Esophagus muscularis mucosa (tissue), 4 donors: ENCODE measurements at places on chromosomes 6 and 20. TPM values are rescaled to one million over a fixed set of nuclear protein-coding genes. Genes with fewer than 3 reads are reported as not detected.
A peak's percentile ranks its signal among the peaks of the same experiment; 100 is the strongest.

- H3K27ac ChIP-seq: no peak overlapping the region
- no peaks in the 10 kb centered on the region for H3K27me3 ChIP-seq
- H3K4me1 ChIP-seq: peaks cover 20% of the 10 kb centered on the region
- H3K36me3 ChIP-seq: no peaks in the 10 kb centered on the region
- no peak for DNase-seq
- no peak overlapping the region for H3K4me3 ChIP-seq
Observed at GRCh38 chr6:12528581-12529363, 187.8 kb upstream of the PHACTR1 start.

- peak overlapping the region; percentile 79 for H3K27ac ChIP-seq
- no peak for DNase-seq
- no peaks in the 10 kb centered on the region for H3K27me3 ChIP-seq
- no peaks in the 10 kb centered on the region for H3K36me3 ChIP-seq
- H3K4me1 ChIP-seq: peaks cover 39% of the 10 kb centered on the region
Observed at GRCh38 chr20:36865076-36865860, 10.7 kb upstream of the TLDC2 start.

GRCh38 chr6:24460966-24461365, 28.4 kb downstream of the GPLD1 start:
- H3K27me3 ChIP-seq: no peaks in the 10 kb centered on the region
- H3K36me3 ChIP-seq: no peaks in the 10 kb centered on the region
- DNase-seq: peak; percentile 64
- H3K27ac ChIP-seq: no peak overlapping the region
- no peaks in the 10 kb centered on the region for H3K4me1 ChIP-seq

Gene CLPSL1
- not detected for total RNA-seq

DNA sequence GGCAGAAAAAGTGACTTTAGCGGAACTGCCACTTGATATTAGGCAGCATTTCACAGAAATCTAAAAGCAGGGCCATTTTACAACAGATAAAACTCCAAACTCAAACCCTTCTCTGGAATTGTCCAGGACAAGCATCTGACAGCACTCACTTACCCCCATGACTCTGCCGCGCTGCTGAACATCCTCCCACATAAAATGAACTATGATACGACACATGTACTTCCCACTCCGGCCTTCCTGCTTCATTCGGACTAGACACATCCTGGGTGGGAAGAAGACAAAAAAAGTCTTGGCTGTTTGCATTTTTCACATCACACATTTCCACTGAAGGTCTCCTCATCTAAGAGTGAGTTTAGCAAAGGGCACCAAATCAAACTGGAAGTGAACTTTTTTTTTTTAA, 54.8 kb upstream of the FAM83C start:
- no peak for DNase-seq
- no peak overlapping the region for H3K27ac ChIP-seq
- H3K36me3 ChIP-seq: peaks cover 58% of the 10 kb centered on the region
- no peaks in the 10 kb centered on the region for H3K27me3 ChIP-seq
- H3K4me1 ChIP-seq: peaks cover 2% of the 10 kb centered on the region
- no peak overlapping the region for H3K4me3 ChIP-seq

- no peaks in the 10 kb centered on the region for H3K27me3 ChIP-seq
- H3K27ac ChIP-seq: no peak overlapping the region
- H3K36me3 ChIP-seq: no peaks in the 10 kb centered on the region
- no peaks in the 10 kb centered on the region for H3K4me1 ChIP-seq
Observed at GRCh38 chr6:133730881-133731280, 158.0 kb upstream of the TCF21 start.

- H3K27me3 ChIP-seq: no peaks in the 10 kb centered on the region
- H3K36me3 ChIP-seq: no peaks in the 10 kb centered on the region
- no peak overlapping the region for H3K4me3 ChIP-seq
- H3K27ac ChIP-seq: no peak overlapping the region
Observed at GRCh38 chr6:133341607-133342158, 100.5 kb downstream of the EYA4 start.

DNA sequence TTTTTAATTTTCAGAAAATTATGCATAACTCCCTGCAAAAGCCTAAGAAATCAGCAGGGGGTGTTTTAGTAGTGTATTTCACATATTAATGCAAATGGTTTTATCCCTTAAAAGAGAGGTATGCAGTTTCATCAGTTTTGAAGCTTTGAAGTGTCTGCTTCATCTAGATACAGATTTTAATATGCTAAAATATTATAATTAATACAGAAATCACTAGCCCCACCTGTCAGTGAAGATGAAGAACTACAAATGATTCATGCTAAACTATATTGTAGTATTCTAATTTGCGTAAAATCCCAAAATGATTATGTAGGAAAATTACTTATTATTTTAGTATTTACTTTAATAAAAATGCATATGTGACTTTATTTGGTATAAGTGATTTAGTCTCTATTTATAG, 2.9 kb upstream of the TFB1M start:
- no peak overlapping the region for H3K27ac ChIP-seq
- H3K4me3 ChIP-seq: no peak overlapping the region
- no peaks in the 10 kb centered on the region for H3K27me3 ChIP-seq
- no peaks in the 10 kb centered on the region for H3K36me3 ChIP-seq
- peaks cover 5% of the 10 kb centered on the region for H3K4me1 ChIP-seq
- no peak for DNase-seq

DNA sequence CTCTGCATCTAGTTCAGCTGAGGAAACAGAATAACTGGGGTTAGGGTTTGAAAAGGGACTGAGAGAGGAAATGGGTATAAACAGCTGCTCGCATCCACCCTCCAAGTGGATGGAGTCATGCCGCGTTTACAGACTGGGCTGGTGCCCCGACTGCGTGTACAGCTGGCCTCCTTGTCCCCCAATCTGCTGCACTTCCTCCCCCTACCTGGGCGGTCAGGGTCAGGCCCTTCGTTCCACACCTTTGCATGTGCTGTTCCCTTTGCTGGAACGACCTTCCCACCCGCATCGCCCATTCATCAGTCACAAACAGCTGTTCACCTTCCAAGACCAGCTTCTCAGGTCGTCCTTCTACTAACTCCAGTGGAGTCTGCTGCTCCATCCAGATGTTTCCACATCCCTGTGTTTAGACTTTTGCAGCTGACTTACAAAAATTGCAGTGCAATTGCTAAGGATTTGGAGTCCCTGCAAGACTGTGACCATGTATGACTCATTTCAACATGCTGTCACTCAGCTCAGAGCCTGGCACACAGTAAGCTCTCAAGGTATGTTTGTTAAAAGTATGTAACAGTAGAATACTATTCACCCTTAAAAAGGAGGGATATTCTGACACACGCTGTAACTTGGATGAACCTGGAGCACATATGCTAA, 129.3 kb downstream of the DTNBP1 start:
- H3K4me3 ChIP-seq: no peak overlapping the region
- H3K27ac ChIP-seq: no peak overlapping the region
- H3K4me1 ChIP-seq: peaks cover 13% of the 10 kb centered on the region
- no peaks in the 10 kb centered on the region for H3K27me3 ChIP-seq
- peaks cover 32% of the 10 kb centered on the region for H3K36me3 ChIP-seq

- no peak overlapping the region for H3K4me3 ChIP-seq
- no peaks in the 10 kb centered on the region for H3K36me3 ChIP-seq
- DNase-seq: no peak
- H3K27me3 ChIP-seq: no peaks in the 10 kb centered on the region
- no peaks in the 10 kb centered on the region for H3K4me1 ChIP-seq
Observed at GRCh38 chr6:161921602-161922395, 647.9 kb upstream of the AGPAT4 start.

Gene CSE1L
- 33.8 TPM for total RNA-seq

Gene CYB5R4
- 9.7 TPM for total RNA-seq

GRCh38 chr6:118537574-118537973, 10.5 kb upstream of the PLN start:
- no peaks in the 10 kb centered on the region for H3K27me3 ChIP-seq
- H3K4me3 ChIP-seq: no peak overlapping the region
- H3K27ac ChIP-seq: peak overlapping the region; percentile 39
- no peaks in the 10 kb centered on the region for H3K36me3 ChIP-seq
- peaks cover 17% of the 10 kb centered on the region for H3K4me1 ChIP-seq

Gene ULBP3
- not detected for total RNA-seq

Gene ACTL10
- 2.5 TPM for total RNA-seq

- DNase-seq: no peak
- H3K36me3 ChIP-seq: no peaks in the 10 kb centered on the region
- no peak overlapping the region for H3K27ac ChIP-seq
- H3K27me3 ChIP-seq: no peaks in the 10 kb centered on the region
- H3K4me3 ChIP-seq: no peak overlapping the region
Observed at GRCh38 chr6:143394389-143394788, 56.1 kb downstream of the ADAT2 start.

DNA sequence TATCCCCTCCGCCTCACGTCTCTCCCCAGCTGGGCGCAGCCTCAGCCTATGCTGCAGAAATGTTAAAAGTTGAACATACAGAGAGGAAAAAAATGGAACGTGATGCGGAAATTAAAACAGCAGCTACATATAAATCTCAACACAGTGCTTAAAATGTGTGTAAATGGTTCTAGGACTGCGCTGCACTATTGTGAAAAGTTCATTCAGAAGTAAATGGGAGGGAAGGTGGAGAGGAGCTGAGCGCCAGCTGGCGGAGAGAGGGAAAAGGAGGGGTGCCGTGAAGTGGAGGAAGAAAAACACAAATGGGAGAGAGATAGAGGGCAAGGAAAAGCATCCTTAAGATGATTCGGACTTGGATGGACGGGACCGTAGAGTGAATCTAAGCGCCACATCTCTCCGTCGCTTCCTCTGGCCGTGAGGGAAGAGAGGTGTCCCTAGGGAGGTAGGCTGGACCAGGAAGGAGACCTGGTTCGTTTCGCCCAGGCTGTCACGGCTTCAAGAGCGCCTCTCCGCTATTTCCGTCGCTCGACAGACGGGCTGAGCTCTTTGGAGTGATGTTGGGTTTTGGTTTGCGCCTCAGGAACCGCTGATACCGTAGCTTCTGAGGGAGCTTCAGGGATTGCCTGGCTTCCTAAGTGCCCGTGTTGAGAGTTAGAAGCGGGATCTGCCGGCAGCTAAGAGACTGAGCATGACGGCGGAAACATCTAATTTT, 113.7 kb downstream of the TRIM27 start:
- DNase-seq: no peak
- peaks cover 99% of the 10 kb centered on the region for H3K27me3 ChIP-seq
- H3K36me3 ChIP-seq: no peaks in the 10 kb centered on the region
- H3K4me1 ChIP-seq: no peaks in the 10 kb centered on the region
- no peak overlapping the region for H3K4me3 ChIP-seq
- H3K27ac ChIP-seq: no peak overlapping the region

Gene MAFB
- 39.0 TPM for total RNA-seq

DNA sequence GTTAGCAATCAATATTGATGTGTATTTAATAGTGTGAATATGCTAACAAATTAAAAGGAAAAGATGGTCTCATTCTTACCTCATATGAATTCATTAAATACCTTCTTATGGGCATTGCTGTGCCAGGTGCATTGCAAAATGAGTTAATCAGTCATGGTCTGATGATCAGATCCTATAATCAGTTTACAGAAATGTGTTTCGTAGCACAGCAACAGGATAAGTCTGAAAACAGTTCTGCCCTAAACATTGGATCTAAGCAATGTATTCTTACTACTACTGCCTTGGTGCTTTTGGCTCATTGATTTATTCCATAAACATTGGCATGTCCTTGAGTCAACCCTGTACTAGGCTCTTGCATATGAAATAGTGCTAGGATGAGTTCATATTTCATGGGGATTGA, 417.0 kb upstream of the JAG1 start:
- H3K27ac ChIP-seq: no peak overlapping the region
- H3K36me3 ChIP-seq: no peaks in the 10 kb centered on the region
- H3K27me3 ChIP-seq: no peaks in the 10 kb centered on the region

DNA sequence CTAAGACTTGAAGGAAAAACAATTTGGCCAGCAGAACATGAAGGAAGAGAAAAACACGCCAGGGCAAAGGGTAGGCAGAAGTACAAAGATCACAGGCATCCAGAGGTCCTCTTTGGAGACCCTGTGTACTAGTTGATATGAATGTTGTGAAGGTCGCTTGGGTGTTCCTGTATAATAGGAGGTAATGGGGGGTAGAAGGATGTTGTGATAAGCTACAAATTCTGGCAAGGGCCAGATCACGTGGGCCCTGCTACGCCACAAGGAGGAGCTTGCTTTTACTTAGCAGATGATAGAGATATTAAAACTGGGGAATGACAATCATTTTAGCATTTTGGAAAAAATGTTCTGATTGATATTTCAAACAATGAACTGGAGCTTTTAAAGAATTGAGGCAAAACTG, 878 bp upstream of the HLA-DMA start:
- peaks cover 18% of the 10 kb centered on the region for H3K4me1 ChIP-seq
- peak; percentile 80 for DNase-seq
- no peak overlapping the region for H3K4me3 ChIP-seq
- H3K36me3 ChIP-seq: no peaks in the 10 kb centered on the region
- H3K27ac ChIP-seq: no peak overlapping the region

Gene STX11
- 8.9 TPM for total RNA-seq

DNA sequence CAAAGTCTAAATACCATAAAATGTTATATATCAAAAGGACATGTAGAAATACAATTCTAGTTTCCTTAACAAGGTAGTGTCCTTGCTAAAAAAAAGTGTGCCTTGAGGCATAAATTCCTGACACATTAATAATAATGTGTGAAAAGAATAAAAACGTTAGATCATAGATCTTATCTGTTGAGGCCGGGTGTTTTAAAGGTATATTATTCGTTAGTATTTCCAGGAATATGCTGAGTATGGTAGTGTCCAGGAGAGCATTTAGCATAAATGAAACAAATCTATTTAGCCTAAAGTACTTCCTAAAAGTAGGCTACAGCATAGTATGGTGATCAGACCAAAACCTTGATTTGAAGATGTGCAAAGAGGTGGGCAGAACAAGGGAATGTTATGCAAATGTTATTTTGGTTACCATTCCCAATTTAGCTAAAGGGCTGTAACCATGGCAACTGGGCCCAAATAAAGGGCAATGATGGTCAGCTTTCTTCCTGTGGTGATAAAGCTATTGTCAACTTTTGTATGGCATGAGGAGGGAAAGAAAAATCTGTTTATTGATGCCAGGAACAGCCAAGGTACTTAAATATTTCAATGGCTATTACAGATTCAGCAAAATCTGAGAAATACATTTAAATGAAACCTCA, 18.9 kb downstream of the MKKS start:
- no peak overlapping the region for H3K4me3 ChIP-seq
- no peaks in the 10 kb centered on the region for H3K27me3 ChIP-seq
- no peak overlapping the region for H3K27ac ChIP-seq

GRCh38 chr6:167504385-167504961, 179.6 kb downstream of the TTLL2 start:
- H3K27me3 ChIP-seq: no peaks in the 10 kb centered on the region
- H3K36me3 ChIP-seq: no peaks in the 10 kb centered on the region
- H3K4me1 ChIP-seq: no peaks in the 10 kb centered on the region
- no peak overlapping the region for H3K4me3 ChIP-seq

Gene GHRH
- not detected for total RNA-seq

DNA sequence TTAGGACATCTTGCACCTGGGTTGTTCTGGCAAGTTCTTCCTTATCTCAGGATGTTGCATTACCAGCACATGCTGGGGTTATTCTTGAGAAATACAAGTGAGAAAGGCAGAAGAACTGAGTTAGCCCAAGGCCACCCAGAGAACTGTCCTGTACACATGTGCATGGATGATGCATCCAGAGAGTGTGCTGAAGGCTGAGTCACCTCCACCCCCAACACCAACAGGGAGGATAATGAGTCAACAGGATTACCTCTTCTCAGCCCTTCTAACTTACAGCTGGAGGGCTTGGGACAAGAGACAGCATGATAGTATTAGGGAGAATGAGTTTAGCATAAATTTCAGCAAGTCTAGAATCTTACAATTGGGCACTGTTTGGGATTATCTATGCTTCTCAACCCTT, 8.5 kb downstream of the SCGN start:
- no peak for DNase-seq
- no peaks in the 10 kb centered on the region for H3K27me3 ChIP-seq
- no peaks in the 10 kb centered on the region for H3K4me1 ChIP-seq
- no peaks in the 10 kb centered on the region for H3K36me3 ChIP-seq
- no peak overlapping the region for H3K27ac ChIP-seq

Gene PGM3
- total RNA-seq: 15.4 TPM

Gene MMP24OS
- total RNA-seq: 27.7 TPM
